ENCODE measurements at places on chromosomes 2 and 18. TPM values are rescaled to one million over a fixed set of nuclear protein-coding genes. Genes with fewer than 3 reads are reported as not detected.

GRCh38 chr18:77572537-77572936 is 322.9 kb downstream of the GALR1 start:
- DNase-seq = no peak

DNA sequence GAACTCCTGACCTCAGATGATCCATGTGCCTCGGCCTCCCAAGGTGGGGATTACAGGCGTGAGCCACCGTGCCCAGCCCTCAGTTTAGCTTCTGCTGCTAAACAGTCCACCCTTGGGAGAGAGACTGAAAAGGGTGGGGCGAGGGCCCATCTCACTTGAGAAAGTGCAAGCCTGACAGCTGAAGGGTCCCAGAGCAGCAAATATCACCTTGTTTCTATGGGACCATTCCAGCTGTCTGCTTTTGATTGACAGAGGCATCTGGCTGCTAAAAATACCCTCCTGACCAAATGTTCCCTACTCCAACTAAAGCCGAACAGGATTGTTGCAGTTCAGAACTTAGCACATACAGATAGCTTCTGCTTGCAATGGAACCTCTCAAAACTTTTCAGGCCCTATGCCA is 436 bp upstream of the SMYD1 start:
- DNase-seq = no peak

DNA sequence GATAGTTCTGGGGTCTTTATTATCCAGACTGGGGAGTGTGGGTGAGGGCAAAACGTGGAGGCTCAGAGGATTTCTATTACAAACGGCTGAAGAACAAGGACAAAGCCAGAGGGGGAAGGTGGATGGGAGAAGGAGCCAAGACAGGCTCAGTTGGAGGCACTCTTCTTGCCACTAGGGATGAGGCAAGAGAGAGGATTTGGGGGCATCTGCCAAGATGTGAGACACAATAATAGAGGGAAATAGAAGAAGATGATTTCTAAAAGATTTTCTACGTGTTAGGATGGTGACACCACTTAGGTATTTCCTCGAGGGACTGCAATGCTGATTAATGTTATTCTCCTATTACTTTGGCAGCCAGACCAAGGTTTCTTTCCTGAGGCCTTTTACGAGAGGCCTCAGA is 71.8 kb downstream of the APOB start:
- DNase-seq = no peak

The CNTNAP5 gene
- total RNA-seq = not detected

DNA sequence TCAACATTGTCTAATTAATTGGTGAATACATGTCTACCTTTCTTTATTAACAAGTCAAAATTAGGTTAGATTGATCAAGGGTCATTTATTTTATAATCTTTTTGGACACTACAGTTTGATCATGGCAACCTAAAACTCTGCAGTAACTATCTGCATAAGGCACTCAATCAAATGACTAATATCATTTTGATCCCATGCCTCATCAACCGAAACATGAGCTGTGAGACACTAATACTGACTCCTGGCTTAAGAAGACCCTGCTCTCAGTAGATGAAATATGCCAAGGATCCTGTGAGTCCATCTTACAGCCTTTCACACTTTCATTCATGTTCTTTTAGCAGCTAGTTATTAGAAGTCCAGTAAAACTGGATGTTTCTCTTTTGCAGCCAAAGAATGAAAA is 169.4 kb upstream of the CAVIN2 start:
- DNase-seq = no peak

Measured in endothelial cell of umbilical vein (primary cell).